Stimulated activated CD8-positive, alpha-beta memory T cell treated with anti-CD3 and anti-CD28 coated beads, Interleukin-15, amount 100 ng/mL, for 1 hour (primary cell): ENCODE measurements at places on chromosomes 5 and 9.

DNA sequence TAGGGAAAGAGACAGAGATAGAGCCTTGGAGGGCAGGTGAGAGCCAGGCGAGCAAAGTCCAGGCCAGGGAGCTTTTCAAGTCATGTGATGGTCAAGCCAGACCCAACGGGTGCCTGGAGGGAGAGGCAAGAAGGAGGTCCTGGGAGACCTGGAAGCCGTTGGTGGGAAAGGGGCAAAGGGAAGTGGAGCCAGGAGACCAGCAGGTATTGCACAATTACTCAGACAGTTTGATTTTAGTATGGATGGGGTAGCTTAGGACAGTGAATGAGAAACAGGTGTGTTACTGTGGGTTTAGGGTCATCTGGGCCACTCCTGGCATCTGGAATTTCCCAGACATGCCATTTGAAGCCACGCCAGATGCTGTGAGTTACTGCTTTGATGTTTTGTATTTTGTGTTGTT is 5.1 kb downstream of the SECISBP2 start:
- no peak for DNase-seq

GRCh38 chr5:90940227-90940995 is 381.8 kb downstream of the ADGRV1 start:
- no peak for DNase-seq

DNA sequence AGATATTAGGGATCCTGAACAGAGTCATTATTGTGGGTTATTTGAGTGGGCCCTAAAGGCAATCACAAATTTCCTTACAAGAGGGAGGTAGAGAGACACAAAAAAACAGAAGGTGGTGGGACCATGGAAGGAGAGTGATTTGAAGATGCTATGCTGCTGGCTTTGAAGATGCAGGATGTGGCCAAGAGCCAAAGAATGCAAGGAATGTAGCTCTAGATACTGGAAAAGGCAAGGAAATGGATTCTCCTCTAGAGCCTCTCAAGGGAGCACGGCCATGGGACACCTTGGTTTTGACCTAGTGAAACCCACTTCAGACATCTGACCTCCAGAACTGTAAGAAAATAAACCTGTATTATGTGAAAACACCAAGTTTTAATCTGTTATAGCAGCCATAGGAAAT is 53.8 kb downstream of the TTC39B start:
- DNase-seq: no peak

DNA sequence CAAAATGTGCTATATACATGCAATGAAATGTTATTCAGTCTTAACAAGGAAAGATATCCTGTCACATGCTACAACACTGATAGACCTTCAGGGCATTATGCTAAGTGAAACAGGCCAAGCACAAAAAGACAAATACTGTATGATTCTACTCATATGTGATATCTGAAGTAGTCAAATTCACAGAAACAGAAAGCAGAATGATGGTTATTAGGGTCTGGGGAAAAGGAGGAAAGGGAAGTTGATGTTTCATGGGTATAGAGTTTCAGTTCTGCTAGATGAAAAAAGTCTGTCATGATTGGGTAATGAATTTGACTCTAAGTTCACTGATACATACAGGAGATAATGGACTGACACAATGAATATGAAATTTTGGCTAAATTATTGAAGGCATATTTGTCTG is 11.2 kb upstream of the RIC1 start:
- DNase-seq: no peak

DNA sequence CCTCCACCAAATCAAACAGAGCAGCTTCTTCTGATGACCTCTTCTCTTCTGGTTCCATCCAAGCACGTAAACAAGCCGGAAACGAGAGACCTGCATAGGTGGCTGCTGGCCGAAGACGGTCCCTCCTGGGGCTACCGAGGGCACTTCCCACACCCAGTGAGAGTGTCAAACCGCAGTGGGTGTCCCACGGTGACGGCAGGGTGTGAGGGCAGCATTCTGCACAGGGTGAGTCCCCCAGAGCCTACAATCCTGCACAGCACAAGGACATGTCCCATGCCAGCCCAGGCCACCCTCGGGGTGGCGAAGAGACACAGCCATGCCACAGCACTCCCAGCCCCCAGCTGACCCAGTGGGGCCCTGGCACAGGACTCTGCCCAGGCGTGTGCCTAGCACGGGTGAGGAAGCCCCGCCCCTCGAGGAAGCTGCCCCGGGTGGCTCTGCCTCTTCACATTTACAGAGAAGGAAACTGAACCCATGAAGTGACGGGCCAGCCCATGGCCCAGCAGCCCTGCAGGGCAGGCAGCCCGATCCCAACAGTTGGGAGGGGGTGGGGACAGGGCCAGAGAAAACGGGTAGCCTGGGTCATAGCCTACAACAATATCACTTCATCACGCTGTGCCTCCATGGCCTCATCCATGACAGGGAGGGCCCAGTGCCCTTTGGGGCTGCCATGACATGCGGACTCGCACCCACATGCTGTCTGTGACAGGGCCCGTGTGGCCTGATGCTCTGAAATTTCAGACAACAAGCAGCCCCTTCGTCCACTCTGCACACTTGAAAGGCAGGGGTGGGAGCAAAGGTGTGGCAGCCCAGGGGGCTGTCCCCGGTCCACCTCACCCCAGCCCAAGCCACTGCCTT is 43.2 kb downstream of the SEMA4D start:
- no peak for DNase-seq

- DNase-seq: no peak
These were observed 5.2 kb downstream of the GRAMD2B start for GRCh38 chr5:126428421-126428820.

DNA sequence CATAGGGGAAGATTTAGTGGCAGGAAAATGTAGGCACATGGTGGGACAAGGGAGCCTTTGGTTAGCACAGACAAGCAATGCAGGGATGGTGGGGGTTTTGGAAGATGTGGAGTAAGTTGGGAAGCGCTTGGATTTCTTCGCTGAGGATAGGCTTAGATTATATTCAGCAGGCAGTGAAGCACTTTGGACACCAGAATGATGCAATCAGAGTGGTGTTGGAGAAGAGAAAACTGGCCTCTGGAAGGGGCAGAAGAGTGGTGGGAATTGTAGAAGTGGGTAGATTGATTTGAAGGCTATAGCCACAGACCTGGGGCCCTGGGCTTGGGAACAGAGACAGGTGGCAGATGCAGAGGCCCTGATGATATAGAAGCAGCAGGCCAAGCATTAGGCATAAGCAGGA is 28.3 kb downstream of the SLC25A48 start:
- no peak for DNase-seq

- no peak for DNase-seq
These were observed 12.8 kb upstream of the TSSK1B start for GRCh38 chr5:113447498-113448050.

DNA sequence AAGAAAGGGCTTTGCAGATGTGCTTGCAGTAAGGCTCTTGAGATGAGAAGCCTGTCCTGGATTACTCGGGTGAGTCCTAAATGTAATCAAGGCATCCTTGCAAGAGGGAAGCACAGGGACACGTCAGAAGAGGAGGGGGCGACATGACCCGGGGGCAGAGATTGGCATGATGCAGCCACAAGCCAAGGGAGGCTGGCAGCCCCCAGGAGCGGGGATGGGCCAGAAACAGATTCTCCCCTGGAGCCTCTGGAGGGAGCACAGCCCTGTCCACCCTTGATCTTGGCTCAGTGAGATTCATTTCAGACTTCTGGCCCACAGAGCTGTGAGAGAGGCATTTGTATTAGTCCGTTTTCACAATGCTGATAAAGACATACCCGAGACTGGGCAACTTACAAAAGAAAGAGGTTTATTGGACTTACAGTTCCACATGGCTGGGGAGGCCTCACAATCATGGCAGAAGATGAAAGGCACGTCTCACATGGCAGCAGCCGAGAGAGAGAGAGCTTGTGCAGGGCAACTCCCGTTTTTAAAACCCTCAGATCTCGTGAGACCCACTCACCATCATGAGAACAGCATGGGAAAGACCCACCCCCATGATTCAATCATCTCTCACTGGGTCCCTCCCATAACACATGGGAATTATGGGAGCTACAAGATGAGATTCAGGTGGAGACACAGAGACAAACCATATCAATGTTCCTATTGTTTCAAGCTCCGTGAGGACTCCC is 76.1 kb downstream of the ADAMTS2 start:
- no peak for DNase-seq

- no peak for DNase-seq
These were observed 35.8 kb upstream of the CMYA5 start for GRCh38 chr5:79653843-79654242.

- DNase-seq: no peak
These were observed 17.4 kb upstream of the SH3TC2 start for GRCh38 chr5:149080294-149080693.

DNA sequence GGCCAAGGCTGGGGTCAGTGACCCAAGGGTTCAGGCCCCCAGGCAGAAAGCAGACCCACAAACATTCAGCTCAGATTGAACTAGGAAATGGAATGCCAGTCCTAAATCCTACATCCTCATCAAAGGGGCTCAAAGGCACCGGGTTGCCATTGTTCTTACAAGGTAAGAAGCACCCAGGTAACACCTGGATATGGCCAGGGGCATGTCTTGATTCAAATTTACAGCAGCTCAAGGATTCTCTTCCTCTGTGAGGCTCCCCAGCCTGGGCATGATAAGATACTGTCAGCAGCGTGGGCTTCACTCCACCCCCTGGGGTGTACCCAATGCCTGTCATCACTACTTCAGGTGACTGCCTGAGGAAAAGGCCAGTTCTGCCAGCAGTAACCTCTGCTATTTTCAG is 92.1 kb upstream of the FSTL4 start:
- DNase-seq: no peak

DNA sequence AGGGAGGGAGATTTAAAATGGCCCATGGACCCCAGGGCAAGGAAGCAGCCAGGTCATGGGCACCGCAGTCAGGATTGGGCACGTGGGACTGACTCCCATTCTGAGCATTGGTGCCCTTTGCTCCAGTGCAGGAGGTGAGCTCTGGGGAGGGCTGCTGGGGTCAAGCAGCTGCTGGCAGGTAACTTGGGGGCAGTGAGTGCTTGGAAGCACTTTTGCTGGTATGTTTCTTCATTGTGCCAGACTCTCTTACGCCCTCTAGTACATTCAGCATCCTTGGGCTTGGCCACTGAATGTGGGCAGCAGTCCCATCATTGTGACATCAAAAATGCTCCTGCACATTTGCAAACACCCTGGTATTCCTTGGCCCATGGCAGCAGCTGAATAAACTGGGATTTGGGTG is 32.7 kb downstream of the PRRC2B start:
- DNase-seq: no peak
